Head of caudate nucleus (tissue), 42 donors: ENCODE measurements at places on chromosomes 11 and 22.

DNA sequence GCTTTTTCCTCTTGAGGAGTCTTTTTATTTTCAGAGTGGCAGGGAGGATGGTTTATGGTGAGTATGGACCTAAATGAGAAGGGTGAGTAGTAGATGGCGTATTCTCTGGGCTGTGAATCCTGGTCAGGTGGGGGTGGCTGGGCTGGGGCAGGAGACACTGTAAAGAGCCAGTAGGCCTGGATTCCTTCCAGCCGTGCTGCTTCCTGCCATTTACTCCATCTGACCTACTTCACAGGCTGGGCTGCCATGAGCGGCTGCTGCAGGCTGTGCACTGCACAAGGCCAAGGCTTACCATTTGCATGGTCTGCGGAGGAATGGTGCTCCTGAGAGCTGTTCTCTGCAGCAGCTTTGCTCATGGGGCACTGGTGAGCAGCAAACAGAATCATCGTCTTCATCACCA is 297.6 kb downstream of the KIRREL3 start:
- no peak for DNase-seq

GRCh38 chr11:93329936-93330445 is 551 bp upstream of the DEUP1 start:
- DNase-seq = no peak

DNA sequence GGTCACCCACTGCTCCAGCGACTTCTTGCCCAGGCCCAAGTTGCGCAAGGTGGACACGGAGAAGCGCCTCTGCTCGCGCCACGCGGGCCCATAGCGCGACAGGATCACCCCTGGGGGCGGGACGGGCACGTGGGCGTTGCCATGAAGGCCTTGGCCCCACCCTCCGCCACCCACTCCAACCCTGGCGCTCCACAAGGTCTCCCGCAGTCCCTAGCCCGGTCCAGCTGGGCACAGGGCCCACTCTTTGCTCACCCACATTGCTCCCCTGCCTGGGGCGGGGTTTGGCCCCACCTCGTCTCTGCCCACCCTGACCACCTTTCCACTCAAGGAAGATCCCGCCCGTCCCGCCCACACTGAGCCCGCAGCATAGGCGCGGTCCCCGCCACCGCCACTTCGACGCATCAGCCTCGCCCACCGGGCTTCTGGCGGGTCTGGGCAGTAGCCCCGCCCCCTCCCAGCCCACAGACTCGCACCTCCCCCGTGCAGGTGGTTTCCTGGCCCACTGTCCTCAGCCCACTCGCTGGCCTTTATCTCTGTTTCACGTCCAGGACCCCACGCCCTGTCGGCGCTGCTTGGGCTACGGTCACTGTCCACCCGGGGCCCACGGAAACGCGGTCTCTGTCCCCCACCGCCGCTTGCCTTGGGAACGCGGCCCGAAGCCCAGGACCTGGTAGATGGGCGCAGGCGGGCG is 12.3 kb upstream of the CYP2D6 start:
- no peak for DNase-seq

DNA sequence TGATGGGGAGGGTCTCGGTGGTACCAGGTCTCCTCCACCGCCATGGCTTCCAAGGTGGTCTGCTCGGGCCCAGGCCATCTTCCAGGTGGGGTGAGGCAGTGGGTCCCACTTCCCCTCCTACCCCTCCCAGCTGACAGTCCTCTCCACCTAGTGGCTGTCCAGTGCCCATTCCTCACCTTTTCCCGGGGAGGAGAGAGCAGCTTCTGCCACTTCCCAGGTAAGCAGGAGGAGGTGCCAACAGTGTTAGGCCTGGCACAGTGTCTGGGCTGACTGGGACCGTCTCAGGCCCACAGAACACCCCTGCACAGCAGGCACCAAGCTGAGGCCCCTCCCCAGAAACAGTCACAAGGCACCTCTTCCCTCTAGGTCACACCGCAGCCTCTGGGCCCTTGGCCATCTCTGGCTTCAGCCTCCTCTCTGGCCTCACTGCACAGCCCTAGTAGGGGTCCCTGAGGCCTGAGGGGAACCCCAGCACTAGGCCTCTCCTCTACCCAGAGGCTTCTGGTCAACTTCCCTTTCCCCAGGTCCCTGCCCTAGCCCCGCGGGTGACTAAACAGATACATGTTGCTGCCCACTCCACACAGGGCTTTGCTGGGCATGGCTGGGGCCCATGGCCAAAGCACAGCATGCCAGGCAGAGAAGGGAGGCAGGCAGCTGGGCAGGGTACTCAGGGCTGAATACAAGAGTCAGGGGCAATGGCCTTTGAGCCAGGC is 2.3 kb upstream of the ANKRD13D start:
- DNase-seq = no peak

- DNase-seq = no peak
Measured at GRCh38 chr11:92769112-92769511, 200.3 kb upstream of the MTNR1B start.

DNA sequence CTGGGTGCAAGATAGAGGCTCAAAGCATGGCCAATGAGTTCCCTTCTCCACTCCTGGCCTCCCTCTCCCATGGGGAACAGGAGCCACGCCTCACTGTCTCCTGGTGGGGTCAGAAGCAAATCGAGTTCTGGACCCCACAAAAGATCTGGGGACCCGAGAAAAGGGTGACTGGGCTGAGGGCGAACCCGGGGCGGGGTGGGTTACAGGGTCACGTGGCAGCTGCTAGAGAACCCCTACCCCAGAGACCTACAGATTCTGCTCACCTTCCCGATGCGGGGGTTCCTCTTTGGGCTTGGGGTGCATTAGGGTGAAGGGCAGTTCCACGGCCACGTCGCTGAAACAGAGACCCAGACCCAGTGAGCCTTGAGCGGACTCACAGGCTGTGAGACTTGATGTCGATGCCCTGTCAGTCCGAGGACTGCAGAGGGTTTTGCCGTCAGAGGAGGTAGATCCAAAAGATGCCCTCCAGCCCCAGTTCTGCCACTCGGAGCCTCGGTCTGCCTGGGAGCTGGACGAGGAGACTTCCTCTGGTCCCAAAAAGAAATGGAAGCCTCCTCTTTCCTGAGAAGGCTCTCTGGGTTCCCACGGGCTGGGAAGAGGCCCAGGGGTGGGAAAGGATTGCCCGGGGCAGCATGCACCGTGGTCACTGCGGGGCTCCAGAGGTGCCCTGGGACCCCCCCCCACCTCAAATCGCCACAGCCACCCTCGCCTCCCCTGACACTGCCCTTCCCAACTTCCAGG is 28.2 kb downstream of the TPBGL start:
- DNase-seq = no peak

DNA sequence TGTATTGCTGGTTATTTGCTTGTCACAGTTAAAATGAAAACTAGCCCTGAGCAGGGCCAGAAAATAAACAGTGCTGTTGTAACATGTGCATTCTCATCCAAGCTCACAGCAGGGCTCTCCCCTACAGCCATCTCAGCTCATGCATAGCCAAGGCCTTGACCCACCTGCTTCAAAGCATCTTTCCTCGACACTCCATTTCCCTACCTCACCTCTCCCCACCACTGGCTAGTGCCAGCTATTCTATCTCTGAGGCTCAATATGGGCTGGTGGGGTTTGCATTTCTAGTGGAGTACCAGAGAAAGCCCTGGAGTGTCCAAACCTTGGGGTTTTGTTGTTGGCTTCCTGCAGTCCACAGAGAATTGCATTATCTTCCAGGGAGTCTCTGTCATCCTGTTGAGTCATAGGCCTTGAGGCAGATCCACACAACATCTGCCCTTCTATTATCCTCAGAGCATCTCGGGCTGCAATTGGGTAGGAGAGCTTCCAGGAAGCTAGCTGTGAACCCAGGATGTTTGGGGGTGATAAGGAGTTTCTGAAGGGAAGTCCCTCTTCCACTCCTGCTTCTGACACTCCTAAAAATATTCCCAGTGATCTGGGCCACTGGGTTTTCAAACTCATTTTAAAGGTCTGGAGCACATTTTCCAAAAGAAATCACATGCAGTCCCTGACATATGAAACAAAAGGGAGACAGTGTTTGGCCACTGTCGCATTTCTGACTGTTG is 36.1 kb upstream of the AMOTL1 start:
- no peak for DNase-seq

- DNase-seq = no peak
Measured at GRCh38 chr11:95734009-95734572, 55.5 kb downstream of the FAM76B start.

DNA sequence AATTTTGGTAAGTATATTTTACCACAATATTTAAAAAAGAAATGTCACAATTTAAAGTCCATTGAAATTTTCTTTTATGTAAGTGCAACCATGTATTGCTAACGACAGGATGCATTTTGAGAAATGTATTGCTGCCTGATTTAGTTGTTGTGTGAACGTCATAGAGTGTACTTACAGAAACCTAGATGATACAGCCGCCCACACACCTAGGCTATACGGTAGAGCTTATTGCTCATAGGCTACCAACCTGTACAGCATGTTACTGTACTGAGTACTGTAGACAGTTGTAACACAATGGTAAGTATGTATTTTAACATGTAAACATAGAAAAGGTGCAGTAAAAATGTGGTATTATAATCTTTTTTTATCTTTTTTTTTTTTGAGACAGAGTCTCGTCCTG is 48.1 kb downstream of the CBL start:
- no peak for DNase-seq

GRCh38 chr11:11607772-11608171 is 14.0 kb downstream of the GALNT18 start:
- DNase-seq = no peak
